NCI-H460 (cell line): ENCODE measurements at places on chromosomes 5 and 9.

- no peak for DNase-seq
Observed at GRCh38 chr5:26236936-26237335, 801.5 kb downstream of the CDH9 start.

DNA sequence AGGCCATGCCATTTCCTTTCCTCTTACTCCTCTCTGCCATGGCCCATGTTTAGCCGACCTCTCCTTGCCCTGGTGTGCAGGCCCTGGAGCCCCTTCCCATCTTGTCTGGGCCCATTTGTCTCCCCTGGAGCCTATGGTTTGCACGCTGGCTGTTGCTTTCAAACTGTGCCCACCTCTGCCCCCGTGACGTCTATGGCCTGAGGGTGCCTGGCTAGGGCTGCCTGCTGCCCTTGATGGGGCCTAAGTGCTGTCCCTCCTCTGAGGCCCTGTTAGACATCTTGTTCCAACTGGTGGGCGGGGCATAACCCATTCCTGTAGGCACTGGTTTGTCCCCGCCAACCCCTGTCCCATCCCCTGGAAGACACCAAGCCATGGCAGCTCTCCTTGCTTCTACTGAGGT is 22.7 kb upstream of the ENHO start:
- DNase-seq: no peak

GRCh38 chr9:134653259-134654009 is 11.8 kb downstream of the COL5A1 start:
- DNase-seq: no peak

DNA sequence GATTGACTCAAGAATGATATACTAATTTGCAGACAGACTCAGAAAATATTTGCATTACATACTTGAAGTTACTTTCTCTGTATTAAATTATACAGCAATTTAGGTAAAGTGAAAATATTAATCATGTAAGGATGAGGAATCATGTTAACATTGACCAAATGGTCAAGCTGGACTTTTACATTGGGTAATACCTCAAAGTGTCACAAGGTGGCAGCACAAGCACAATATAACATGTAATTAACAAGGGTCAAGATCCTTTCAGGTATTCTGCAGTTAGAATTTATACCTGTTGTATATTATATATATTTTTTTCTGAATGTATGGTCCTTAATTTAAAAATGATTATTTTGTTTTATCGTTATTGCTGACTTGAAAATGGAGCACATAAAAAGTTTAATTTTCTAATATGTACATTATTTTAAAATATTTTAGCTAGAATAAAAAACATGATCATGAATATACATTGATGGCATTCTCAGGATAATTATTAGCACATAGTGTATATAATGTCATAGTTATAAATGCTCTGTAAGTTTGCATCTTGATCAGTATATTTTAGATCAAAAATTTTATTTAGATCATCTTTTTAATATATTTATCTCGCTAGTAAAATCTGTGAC is 8.6 kb downstream of the HAPLN1 start:
- peak; percentile 62 for DNase-seq

- DNase-seq: no peak
Observed at GRCh38 chr9:4066682-4067081, 233.2 kb downstream of the GLIS3 start.

DNA sequence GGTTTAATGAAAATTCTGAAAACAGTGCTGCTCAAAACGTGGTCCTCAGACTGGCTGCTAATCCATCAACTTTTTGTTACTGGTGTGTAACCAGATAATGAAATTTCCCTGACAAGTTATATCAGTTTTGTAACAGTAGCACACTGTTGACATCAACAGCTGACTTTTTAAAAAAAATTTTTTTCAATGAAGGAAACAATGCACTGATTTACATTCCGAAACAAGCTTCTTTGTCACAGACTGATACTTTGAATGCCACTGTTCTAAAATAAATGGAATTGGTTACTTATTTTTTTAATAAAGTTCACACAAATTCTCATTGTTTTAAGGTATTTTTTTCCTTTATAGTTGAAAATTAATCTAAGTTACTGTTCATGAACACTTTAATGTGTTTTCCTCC is 169.1 kb downstream of the NIPBL start:
- DNase-seq: no peak

GRCh38 chr9:121577572-121577971 is 73.9 kb upstream of the DAB2IP start:
- DNase-seq: no peak
